COLO829 (cell line): ENCODE measurements at places on chromosomes 5 and 9.

DNA sequence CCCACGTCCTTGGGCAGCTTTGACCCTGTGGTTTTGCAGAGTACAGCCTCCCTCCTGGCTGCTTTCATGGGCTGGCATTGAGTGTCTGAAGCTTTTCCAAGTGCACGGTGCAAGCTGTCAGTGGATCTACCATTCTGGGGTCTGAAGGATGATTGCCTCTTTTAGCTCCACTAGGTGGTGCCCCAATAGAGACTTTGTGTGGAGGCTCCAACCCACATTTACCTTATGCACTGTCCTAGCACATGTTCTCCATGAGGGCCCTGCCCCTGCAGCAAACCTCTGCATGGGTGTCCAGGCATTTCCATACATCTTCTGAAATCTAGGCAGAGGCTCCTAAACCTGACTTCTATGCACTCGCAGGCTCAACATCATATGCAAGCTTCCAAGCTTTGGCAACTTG lies 644.2 kb upstream of the CDH9 start:
- no peak for DNase-seq

GRCh38 chr5:579746-580366 lies 32.3 kb upstream of the CEP72 start:
- DNase-seq = no peak

GRCh38 chr9:92547356-92547755 lies 11.6 kb upstream of the ECM2 start:
- no peak for DNase-seq

GRCh38 chr5:134099288-134099872 lies 15.1 kb upstream of the TCF7 start:
- no peak for DNase-seq
